Stimulated activated CD4-positive, alpha-beta T cell treated with anti-CD3 and anti-CD28 coated beads, TNF-alpha, amount 100 ng/mL, for 4 hours (primary cell): ENCODE measurements at places on chromosomes 16 and 17.

- no peak for DNase-seq
Measured at GRCh38 chr17:9104370-9105041, 83.2 kb downstream of the NTN1 start.

GRCh38 chr17:28033972-28034714, 8.3 kb upstream of the NLK start:
- no peak for DNase-seq

DNA sequence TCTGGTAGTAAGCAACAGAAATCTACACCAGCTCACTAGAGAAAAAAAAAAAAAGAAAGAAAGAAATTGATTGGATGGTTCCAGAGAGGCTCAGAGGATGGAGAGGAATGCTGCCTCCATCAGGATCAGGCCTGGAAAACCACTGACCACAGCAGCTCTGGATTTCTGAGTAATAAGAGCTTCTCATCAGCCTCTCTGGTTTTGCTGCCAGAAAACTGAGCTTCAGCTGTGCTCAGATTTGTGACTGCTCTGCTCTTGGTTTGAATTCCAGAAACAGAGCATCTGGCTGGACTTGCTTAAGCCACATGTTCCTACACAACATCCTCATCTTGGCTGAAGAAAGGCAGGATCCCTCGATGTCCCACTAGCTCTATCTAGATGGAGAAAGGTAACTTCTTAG, 25.9 kb downstream of the IRX6 start:
- no peak for DNase-seq

DNA sequence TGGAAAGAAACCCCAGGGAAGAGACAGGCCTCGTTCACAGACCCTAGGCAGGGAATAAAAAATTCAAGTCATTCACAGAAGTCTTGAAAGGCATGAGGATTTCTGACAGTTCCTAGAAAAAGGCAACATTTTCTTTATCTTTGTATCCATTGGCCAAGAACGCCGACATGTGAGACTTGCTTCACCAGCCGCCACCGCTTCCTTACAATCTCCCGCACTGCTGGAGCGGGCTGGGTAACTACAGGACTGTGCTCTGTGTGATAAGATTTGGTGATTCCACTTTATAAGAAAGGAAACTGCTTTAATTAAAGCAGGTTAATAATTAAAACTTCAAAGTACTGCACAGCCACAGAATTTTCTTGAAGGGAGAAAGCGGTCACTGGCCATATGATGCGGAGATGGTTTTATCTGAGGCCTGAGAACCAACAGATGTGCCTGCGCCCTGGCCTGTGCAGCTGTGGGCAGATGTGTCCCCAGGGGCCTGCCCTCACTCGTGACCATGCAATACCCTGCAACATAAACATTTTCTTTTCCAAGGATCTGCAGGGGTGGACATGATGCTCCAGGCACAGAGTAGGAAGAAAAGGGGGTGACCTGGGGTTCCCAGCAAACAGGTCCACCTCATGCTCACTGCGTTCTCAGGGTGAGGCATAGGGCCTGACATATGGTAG, 13.0 kb upstream of the LGALS3BP start:
- no peak for DNase-seq

- DNase-seq, result no peak
Measured at GRCh38 chr17:11273596-11273995, 32.6 kb downstream of the SHISA6 start.

GRCh38 chr17:17852930-17853329, 16.1 kb upstream of the SREBF1 start:
- DNase-seq, result no peak
